A549 treated with Hydrocortisone at 1 μM for 4 hours (cell line): ENCODE measurements at places on chromosomes 3 and 15. TPM values are rescaled to one million over a fixed set of nuclear protein-coding genes. Genes with fewer than 3 reads are reported as not detected.

TRPM1 gene
- not detected in 5 replicates for total RNA-seq

LRRC31 gene
- total RNA-seq, result not detected in 5 replicates

STXBP5L gene
- total RNA-seq, result not detected in 5 replicates

GPR149 gene
- not detected in 5 replicates for total RNA-seq

NPAP1 gene
- not detected in 5 replicates for total RNA-seq

FANCD2OS gene
- total RNA-seq, result not detected in 5 replicates

IL5RA gene
- not detected in 5 replicates for total RNA-seq

PTPRG gene
- 2.0 to 3.1 TPM (median 2.5 TPM) in 5 replicates for total RNA-seq
